Fibroblast of lung (primary cell): ENCODE measurements at places on chromosomes 2 and 18. TPM values are rescaled to one million over a fixed set of nuclear protein-coding genes. Genes with fewer than 3 reads are reported as not detected.

The MTCL1 gene
- 38.0 and 56.0 TPM in 2 replicates for total RNA-seq

The PER2 gene
- total RNA-seq, result 2.1 and 4.6 TPM in 2 replicates

The ADAM23 gene
- 2.3 and 3.1 TPM in 2 replicates for total RNA-seq

The CERKL gene
- total RNA-seq, result 0.17 TPM in 1 of 2 replicates, not detected in the other

The MEMO1 gene
- 26.7 and 34.0 TPM in 2 replicates for total RNA-seq

The HNRNPA3 gene
- 33.9 and 34.5 TPM in 2 replicates for total RNA-seq

The SLC23A3 gene
- total RNA-seq, result 1.8 and 2.5 TPM in 2 replicates

The SOX11 gene
- 0.99 and 2.1 TPM in 2 replicates for total RNA-seq

The CABLES1 gene
- 11.4 and 15.7 TPM in 2 replicates for total RNA-seq

The GTF2A1L gene
- total RNA-seq, result 3.3 and 3.5 TPM in 2 replicates

The C2orf80 gene
- not detected in 2 replicates for total RNA-seq

The GRB14 gene
- total RNA-seq, result 0.26 and 0.33 TPM in 2 replicates

The IL37 gene
- total RNA-seq, result not detected in 2 replicates

The WDR12 gene
- 26.4 and 31.1 TPM in 2 replicates for total RNA-seq

The PKDCC gene
- 63.9 and 70.1 TPM in 2 replicates for total RNA-seq

The AQP12A gene
- total RNA-seq, result not detected in 2 replicates

The SLC9A4 gene
- not detected in 2 replicates for total RNA-seq

The PLEKHH2 gene
- 14.0 and 15.9 TPM in 2 replicates for total RNA-seq

The SLC5A7 gene
- total RNA-seq, result not detected in 2 replicates
